Central memory CD4-positive, alpha-beta T cell (primary cell): ENCODE measurements at places on chromosomes 1 and 21.

DNA sequence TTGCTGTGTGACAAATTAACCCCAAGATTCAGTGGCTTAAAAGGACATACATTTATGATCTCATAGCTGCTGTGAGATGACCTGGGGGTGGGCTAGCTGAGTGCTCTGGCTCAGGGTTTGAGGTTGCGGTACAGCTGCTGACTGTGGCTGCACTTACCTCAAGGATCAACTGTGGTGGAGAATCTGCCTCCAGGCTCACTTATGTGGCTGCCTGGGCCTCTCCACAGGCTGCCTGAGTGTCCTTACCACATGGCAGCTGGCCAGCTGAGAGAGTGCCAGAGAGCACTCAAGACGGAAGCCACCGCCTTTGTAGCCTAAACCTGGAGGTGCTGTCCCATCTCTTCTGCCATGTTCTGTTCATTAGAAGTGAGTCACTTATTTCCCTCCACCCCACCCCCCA, 5.7 kb downstream of the LRRC71 start:
- DNase-seq = no peak

GRCh38 chr1:21687081-21687529, 17.9 kb upstream of the RAP1GAP start:
- no peak for DNase-seq

GRCh38 chr1:72846476-72847278, 564.3 kb upstream of the NEGR1 start:
- DNase-seq = no peak

DNA sequence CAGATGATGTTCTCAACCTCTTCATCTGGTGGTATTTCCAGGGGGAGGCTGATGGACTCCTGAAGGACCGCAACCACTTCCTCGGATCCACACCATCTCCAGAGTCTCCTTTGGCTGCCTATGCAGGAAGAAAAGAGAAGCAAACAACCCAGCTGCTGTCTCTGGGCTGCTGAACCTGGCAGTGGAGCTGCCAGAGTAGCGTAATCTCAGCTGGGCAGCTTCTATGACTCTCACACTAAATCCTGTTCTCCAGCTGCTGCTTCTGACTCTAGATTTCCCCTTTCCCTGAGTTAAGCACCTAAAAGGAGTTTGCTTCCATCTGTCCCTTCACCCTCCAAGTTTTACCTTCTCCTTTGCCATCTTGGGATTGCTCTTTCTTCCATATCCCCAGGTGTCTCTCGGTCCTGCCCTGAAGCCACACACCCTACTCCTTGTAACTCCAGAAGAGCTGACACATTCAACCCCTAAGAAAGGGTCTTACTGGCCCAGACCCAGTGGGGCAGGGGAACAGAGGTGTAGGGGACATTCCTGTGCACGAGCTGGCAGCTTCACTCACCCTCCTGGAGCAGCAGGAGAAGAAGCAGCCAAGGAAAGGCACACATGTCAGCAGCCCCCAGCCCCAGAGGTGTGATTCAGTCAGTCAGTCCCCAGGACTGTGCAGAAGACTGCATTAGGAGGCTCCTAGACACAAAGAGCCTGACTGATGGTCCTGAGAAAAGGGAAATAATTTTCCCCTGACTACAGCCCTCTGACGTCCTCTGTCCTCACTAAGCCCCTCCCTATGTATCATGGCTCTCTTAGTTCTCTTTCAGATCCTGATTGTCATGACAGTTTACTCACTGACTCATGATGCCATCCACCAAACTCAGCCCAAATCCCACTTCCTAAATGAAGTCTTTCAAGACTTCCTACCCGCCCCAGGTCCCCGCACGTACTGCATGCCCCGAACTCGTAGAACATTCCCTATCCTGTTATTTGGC, at the start of gene SLAMF9:
Gene SLAMF9, minus strand, starts transcription at position 702 of the 980 bp plus-strand sequence. Its CDS starts 100 bp downstream, at position 602.
- no peak for DNase-seq

DNA sequence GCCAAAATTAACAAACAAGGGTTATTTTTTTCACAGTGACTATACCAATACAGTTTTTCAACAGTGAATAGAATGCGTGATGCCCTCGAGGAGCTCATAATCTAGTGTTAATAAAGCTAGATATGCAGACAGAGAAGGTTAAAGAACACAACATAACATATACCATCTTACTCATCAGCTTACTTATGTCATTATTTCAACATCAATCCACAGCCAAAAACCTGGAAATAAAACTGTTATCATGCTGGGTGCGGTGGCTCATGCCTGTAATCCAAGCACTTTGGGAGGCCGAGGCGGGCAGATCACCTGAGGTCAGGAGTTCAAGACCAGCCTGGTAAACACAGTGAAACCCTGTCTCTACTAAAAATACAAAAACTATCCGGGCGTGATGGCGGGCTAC, 6.1 kb downstream of the STX6 start:
- no peak for DNase-seq

DNA sequence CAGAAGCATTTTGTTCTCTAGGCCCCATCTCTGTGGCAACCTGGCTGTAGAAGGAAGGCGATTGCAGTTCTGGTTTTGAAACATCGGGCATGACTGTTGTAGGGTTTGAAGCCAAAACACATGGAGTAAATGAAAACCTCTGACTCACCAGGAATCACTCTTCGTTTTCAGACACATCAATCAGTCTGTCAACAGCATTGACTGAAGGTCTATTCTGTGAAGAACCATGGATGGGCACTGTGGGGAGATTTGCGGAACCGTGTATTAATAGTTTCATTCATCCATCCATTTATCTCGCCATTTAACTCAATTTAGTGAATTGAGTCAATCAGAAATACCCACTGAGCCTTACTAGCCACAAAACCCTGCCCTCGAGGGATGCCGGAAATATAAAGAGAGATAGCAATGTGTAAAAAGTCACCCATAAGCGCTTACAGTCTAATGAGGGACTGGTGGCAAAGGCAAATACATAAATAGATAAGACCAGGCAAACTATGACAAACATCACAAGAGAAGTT, 364.6 kb upstream of the PROX1 start:
- no peak for DNase-seq

- no peak for DNase-seq
Measured at GRCh38 chr1:217354895-217355294, 276.0 kb downstream of the GPATCH2 start.

DNA sequence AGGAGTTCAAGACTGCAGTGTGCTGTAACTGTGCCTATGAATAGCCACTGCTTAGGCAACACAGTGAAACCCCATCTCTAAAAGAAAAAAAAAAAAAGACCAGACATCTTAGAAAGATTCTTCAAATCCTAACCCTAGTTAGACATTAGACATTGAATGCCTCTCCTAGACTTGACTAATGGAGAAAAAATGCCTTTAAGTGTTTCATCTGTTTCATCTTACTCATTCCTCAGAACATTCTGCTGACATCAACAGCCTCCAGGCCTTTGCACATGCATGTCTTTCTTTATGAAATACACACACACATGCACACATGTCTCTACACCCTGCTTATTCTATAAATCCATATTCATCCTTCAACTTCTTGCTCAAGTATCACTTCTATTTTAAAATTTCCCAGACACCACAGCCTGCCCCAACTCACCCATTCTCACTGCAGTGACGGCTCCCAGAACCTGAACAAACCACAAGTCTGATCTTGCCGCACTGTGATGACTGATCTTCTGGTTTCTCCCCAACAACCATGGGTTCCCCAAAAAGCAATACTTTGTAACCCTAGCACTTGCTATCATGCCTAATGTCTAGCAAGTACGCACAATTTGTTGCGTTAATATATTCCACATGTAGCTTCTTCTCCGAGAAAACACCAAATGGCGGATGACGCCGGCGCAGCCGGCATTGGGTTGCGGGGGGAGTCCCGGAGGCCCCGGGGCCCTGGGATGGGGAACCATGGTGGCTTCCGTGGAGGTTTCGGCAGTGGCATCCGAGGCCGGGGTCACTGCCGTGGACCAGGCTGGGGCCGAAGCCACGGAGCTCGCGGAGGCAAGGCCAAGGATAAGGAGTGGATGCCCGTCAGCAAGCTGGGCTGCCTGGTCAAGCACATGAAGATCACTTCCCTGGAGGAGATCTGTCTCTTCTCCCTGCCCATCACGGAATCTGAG, 37.4 kb downstream of the LRRC52 start:
- DNase-seq = no peak

GRCh38 chr1:234769986-234770795, 160.2 kb upstream of the IRF2BP2 start:
- no peak for DNase-seq

DNA sequence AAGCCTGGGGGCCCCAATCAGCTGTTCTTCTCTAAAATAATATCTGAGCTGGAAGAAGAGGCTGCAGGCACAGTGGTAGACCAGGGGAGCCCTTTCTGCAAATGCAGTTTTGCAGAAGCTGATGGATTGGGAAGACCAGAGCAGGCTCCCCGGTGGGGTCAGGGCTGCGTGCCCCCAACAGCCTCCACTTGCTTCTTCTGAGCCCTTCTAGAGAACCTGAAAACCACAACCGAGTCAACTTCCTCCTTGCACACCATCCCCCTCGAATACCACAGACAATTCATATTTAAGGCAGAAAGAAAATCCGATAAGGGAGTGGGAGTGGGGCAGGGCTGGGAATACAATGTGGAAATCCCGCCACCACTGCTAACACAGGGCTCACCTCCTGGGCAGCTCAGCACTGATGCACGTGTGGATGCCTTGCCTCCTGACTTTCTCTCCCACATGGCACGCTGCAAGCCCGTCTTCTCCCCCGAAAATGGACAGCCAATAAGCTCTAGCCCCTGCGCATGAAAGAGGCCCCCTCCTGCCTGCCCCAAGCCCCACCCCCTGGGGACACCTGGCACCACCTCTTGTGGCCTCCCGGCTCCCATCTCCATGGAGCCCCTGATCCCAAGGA, 25.4 kb upstream of the ALDH4A1 start:
- peak; percentile 67 for DNase-seq

DNA sequence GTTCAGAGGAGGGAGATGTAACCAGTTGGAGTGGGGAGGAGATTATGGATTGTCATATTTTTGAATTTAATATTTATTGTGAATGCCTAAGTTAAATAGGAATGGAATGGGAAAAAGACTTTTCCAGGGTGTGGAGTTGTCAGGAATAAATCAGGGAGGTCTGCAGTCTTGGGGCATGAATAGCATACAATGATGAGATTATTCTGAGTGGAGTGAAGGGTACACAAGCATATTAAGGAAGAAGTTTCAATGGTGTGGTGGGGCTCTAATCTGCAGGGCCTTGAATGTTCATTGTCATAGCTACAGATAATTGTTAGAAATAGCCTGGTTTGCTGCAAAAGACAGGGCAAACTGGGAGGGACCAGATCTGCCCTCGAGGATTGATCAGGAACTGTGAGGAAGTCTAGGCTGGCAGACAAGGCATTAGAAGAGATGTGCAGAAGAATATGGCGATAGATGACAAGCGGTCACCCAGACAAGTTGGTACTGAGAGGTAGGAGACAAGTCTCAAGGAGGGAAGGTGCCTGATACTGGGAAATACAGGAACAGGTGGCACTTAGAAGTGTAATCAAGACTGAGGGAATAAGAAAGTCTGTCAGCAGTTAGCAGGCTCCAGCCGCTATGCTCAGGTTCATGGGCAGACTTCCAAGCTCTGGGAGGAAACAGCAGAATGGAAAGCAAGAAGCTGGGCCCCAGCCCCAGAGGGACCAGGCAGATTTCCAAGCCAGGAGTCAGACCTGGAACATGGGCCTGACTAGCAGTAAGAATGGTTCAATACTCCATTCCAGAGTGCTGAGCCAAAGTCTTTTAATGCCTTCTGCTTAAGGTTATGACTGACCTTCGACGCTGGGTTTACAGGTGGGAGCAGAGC, 20.9 kb upstream of the RGL1 start:
- no peak for DNase-seq

DNA sequence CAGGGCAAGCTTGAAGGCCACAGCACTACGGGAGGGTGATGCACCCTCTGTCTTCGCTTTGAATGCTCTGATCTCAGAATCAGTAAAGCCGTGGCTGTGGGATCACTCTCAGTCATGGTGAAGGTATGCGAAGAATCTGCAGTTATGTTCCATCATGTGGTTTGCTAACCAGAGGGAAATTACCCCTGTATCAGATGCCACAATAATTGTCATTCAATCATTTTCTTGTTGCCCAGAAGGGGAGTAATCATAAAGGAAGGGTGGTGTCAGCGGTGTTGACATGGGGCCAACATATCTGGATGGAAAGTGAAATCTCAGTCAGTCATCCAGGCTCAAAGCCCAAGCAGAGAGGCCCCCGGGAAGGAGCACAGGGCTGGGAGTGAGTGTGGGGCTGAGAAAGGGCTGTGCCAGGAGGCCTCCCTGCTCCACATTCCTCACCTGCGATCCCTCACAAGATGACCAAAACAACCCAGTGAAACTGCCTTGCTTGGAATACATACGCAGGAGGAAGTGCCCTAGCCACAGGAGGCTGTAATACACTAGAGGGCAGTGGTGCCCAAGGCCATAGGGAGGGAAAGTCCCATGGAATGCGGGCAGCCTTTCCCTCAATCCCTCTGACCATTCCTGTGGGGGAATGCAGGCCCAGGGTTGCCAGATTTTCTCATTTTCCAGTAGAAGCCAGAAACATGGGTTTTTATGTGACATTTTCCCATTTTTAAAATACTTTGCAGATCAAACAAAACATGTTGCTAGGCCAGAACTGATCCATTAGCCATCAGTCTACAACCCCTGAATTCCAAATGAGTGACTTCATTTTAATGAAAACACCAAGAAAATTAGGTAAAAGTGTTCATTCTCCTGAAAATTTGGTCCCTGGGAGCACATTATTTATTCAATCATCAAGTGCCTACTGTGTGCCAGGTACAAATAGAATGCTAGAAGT, 95.7 kb upstream of the VANGL1 start:
- no peak for DNase-seq

GRCh38 chr1:181608948-181609347, 125.6 kb downstream of the CACNA1E start:
- DNase-seq = no peak

GRCh38 chr1:147892216-147892615, 10.4 kb upstream of the GJA8 start:
- no peak for DNase-seq

DNA sequence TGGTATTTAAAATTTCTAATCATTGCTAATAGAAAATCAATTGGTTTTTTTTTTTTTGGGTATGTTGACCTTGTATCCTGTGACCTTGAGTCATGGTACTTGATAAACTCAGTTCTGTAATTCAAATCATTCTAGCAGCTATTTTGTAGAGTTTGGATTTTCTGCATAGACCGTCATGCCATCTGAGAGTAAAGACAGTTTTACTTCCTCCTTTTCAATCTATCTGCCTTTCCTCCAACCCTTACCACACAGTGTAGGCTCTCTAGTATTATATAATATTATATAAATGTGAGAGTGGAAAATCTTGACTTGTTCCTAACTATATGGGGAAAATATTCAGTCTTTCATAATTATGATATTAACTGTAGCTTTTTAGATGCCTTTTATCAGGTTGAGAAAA, 7.0 kb downstream of the TDRD5 start:
- DNase-seq = no peak

DNA sequence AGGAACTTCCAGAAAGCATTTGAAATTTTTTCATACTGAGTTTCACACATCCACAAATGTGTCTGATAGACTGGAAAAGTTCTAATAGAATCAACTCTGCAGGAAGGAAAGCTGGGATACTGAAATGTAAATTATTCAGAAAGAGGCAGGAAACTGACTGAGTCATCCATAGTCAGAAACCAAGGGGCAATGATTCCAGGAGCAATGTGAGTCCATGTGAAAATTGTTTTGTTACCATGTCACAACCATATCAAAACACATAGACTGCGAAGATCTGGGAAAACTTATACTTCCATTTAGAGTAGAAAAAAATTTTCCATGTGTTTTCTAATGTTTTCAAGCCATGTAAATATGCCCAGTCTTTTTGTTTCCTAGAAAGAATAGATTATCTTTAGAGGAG, 142.3 kb upstream of the TMPRSS15 start:
- no peak for DNase-seq

GRCh38 chr1:202752774-202753173, 42.5 kb upstream of the SYT2 start:
- DNase-seq = no peak
